ENCODE measurements at places on chromosomes 7 and 10.

GRCh38 chr10:88127269-88127668, 263.8 kb downstream of the PTEN start:
- DNase-seq = no peak

DNA sequence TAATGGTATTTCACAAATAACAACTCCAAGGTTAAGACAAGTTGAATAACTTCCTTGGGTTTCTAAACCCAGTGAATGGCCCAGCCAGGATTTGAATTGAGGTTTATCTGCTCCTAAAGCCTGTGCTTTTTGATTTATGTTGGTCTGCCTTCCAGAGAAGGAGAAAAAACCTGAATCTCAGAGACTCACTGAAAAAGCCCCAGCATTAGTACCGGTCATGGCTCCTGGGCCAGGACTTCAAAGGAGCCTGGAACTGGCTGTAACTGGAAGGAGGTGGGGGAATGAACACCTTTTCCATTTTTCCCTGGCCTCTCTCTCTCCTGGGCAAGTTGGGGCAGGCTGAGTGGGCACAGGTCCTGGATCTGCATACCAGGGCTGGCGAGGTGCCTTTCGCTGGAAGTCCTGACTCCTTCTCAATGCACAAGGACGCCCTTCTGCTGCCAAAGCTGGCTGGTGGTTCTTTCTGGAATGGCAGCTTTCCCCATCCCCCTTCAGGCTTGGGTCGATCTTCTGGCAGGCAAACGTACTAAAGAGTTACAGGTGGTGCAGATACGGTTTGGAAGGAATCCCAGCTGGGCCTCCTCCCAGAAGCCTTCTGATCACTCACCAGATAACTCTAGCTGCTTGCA, 268.2 kb downstream of the PTEN start:
- peak; percentile 27 for DNase-seq

GRCh38 chr7:121447243-121447910, 51.3 kb upstream of the FAM3C start:
- DNase-seq = no peak

DNA sequence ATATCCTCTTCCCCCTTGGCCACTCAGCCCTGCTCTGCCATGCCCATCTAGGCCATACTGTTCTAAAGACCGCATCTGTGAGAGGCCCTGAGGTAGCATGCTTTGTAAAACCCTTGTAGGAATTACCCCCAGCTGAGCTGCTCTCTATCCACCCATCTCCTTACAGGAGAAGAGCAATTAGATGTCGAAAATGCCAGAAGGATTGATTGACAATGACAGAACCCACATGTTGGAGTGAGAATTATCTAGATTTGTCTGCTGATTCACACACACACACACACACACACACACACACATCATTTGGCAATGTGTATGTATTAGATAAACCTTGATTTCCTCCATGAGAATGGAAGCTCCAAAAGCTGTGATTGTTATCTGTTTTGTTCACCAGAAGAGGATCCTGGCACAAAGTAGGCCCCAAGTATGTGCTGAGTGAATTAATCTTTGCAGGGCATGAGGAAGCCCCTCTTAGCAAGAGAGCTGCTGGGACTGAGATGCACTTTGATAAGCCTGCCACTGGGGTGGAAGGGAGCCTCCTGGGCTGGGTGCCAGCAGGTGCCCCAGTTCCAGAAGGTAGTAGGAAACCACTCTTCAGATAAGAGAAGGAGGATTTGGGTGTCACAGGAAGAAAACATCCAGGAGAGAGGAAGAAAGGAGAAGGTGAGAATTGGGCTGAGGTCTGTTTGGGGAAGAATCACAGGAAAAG, 187.5 kb upstream of the ADO start:
- no peak for DNase-seq

GRCh38 chr7:497346-497745, 22.3 kb downstream of the PDGFA start:
- no peak for DNase-seq

DNA sequence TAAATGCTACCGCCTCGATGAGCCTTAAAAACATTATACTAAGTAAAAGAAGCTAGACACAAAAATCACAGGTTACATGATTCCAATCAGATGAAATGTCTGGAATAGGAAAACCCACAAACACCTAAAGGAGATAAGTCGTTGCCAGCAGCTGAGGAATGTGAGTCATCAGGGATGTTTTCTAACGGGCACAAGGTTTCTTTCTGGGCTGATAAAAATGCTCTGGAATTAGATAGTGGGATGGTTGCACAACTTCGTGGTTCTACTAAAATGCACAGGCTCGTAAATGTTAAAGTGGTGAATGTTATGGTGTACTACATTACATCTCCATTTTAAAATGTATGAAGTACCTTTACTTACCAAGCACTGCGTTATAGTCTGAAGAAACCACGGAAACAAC, 9.7 kb downstream of the ABLIM1 start:
- DNase-seq = no peak

DNA sequence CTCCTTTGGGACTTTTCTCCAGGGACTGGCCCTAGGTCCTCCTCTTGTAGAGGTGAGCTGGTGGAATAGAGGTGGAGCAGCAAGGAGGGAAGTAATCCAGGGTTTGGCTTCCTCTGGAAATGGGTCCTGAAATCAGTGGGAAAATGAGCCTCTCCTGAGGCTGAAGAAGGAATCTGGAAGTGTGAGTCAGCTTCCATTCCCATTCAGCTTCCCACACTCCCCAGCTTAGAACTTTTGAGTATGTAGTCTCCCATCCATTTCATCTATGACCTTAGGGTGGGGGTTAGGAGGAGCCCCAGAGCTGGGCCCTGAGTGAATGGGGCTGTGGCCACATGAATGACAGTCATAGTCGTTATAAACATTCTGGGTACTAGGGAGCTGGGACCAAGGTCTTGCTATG, 17.7 kb downstream of the LDB1 start:
- no peak for DNase-seq

- DNase-seq = peak; percentile 73
Observed at GRCh38 chr10:69057261-69057950, 30.5 kb upstream of the SRGN start.

- peak; percentile 24 for DNase-seq
Observed at GRCh38 chr10:32446536-32447406, 831 bp downstream of the CCDC7 start.

DNA sequence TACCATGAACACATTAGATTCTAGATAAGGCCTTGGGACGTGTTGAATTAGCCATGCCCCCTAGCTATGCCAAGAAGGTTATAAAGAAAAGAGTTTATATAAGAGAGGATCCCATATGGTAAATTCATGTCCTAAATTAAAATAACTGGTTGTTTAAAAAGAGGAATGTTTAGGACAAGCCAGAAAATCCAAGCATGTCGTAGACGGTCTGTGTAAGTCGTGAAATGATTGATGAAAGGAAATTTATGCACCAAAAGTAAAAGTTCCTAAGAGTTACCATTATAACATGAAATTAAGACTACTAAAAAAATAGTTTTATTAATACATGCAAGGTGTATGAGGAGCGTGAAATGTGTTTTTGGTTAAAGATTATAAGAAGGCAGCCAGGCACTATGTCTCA, 624.9 kb downstream of the ARL4A start:
- DNase-seq = no peak

DNA sequence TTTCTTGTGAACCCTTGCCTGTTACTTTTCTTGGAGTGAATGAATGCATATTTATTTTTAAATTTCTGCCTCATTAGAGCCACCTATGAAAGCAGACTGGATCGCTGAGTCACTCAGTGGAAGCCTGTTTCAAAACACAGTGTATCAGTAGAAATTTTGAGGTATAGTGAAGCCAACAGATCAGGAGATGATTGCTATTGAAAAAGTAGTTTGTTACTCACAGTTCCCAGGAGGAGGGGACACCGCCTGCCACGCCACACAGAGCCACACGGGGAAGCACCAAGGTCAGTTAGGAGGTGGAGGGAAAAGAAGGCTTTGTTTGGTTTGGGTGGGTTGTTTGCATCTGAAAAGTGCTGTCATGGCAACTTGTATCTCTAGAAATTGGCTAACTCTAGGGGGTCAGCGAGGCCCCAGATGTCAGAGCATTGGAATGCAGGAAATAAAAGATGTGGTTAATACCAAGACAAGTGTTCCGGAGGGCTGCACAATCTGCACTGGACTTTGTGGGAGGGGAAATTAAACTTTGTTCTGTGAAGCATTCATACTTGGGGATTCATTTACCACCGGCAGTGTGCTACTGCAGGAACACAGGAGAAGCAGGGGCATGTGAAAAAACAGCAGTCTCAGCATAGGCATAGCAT, 106.4 kb upstream of the SDK1 start:
- DNase-seq = no peak

- DNase-seq = peak; percentile 75
Observed at GRCh38 chr10:61096056-61096455, 152.1 kb upstream of the RHOBTB1 start.

- DNase-seq = peak; percentile 30
Observed at GRCh38 chr7:147014286-147014955, 897.8 kb downstream of the CNTNAP2 start.

- DNase-seq = peak; percentile 8
Observed at GRCh38 chr7:140033779-140034363, 28.9 kb downstream of the PARP12 start.
